ENCODE measurements at places on chromosomes 13 and 19.

DNA sequence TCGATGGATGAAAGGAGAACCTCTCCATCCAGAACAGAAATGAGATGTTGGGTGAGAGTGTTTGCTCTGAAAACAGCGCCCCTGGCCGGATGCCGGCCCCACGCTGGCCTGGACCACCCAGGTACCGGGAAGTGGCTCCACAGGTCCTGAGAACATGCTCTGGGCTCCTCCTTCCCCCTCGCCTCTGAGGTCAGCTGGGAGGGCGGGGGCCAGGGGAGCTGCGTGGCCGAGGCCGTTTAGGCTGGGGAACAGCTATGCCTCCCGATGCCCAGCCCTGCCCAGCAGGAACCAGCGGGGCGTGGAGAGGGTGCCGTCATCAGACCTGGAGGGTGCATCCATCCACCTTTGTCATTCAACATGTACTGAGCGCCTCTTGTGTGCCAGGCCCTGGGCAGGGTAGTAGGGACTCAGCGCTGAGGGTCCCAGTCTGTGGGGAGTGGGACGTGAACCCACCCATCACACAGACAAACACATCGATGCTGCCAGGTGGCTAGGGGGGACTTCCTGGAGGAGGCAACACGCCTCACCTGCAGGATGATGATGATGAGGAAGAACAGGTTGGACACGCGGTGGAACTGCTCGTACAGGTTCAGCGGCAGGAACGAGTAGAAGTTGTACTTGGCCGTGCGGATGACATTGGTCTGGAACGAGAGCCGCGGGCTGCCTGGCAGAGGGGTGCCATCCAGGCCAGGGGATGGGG, 4.2 kb downstream of the ATP8B3 start:
- no peak for DNase-seq

GRCh38 chr13:108352599-108352998, 83.1 kb downstream of the TNFSF13B start:
- DNase-seq: no peak

DNA sequence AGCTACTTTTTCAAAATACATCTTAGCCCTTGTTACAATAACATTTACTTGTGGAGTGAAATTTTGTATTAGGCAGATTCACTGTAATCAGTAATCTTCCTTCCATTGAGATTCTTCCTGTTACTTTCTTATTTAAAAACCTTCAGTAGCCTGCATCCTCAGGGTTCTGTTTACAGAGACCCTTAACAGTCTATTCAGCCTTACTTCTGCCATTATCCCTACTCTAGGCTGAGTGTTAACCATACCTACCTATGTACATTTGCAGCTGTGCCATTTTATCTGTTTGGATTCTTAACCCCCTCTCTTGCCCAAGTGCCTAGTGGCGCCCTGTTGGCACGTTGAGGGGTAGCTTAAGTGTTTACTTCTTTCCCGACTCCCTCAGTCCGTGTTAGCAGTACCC, 71.9 kb downstream of the LRCH1 start:
- DNase-seq: no peak

GRCh38 chr19:1828279-1829238, 16.5 kb upstream of the ATP8B3 start:
- DNase-seq: no peak

DNA sequence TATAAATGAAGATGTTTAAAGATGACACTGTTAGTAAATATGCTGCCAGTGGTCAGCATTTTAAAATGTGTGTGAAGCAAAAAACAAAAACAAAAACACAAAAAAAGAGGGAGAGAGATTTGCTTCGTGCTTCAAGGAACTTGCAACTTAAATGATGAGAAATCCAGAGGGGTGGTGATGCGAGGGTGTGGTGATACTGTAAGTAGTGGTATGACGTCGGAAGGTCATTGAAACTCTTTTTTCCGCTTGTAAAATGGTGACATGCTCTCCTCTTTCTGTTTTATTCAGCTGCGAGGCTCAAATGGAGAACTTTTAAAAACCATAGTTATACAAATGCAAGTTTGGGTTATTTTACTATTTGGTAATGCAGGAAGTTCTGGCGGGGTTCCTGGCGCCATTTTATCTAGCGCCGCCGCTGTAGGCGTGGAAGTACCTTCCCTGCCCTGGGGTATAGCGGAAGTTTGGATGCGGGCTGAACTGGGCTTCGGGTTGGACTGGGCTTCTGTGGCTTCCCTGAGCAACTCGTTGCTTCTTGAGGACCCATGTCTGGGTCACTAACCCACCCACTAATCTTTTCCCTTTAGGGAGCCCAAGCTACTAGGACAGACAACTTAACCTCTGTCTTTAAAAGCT, 34.8 kb downstream of the DGKH start:
- DNase-seq: no peak

All from stimulated activated CD8-positive, alpha-beta memory T cell treated with anti-CD3 and anti-CD28 coated beads, Interleukin-2, amount 100 ng/mL, for 48 hours (primary cell).